ENCODE measurements at places on chromosomes 4 and X. TPM values are rescaled to one million over a fixed set of nuclear protein-coding genes. Genes with fewer than 3 reads are reported as not detected.
A peak's percentile ranks its signal among the peaks of the same experiment; 100 is the strongest.

DNA sequence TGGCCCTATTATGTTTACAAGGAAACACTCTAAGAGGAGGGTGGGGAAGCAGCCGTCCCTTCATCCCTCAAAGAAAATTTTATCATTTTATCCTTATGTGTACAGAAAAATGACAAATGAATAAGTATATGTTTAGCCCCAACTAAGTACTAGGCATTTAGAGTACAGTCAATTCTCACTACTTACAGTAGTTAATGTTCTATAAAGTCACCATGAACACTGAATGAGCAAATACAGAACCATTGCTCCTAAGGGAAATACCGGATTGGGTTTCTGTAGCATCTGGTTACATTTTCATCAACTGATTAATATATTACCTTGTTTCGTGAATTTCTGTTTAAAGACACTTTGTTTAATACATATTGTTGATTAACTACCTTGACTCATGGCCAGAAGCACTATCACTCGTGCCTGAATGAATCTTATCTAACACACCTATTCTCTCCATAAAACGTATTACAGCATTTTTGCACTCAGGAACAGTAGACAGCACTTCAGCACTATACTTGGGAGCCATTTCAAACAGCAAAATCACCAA is 109.3 kb downstream of the ASB9 start:
- DNase-seq = no peak

DNA sequence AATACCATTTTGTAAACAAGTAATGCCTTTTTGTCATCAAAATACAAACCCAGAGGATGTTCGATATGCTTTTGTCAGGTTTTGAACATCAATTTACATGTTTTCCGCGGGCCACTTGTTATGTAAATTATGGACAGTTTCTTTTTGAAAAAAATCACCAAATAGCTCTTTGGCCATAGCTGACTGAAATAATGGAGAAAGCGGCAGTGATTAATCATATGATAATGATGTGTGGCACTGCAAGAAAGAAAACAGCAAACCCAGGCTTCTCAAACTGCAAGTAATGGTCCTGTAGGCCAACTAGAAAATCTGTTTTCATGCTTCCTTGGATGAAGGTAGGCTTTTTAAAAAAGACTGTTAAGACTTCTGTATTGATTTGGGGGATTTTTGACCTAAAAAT is 15.6 kb upstream of the SCML1 start:
- DNase-seq = no peak

DNA sequence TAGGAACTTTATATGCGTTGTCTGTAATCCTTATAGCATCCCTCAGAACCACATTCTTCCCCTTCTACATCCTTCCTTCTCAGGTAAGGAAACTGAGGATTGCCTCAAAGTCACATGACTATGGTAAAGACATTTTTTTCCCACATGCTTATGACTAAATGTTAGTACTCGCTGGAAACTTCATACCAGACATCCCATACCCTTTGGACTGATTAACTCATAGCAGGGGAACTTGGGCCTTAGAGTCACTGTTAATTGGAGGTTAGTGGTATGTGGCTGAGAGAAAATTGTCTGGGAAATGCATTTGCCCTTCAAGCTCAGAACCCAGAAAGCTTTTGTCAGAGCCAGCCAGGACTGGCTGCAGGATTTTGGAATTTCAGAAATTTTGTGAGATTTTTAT is 155.0 kb downstream of the RELL1 start:
- DNase-seq = peak; percentile 19

PRSS48 gene
- not detected for total RNA-seq

DNA sequence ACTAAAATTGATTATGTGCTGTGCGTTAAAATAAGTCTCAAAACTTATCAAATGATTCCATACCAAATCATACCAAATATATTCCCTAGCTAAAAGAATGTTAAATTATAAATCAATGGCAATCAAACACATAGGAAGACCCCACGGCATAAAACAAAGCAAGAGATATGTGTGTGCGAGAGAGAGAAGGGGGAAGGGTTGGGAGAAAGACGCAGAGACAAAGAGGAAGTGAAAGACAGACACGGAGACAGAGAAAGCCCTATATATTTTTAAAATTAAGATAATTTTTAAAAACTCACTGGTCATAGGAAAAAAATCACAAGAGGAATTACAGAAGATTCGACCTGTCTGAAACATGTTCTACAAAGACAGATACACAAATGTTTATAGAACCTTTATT is 371.4 kb downstream of the NLGN4X start:
- no peak for DNase-seq

Data from GM23248 (cell line).